Suprapubic skin (tissue), 4 donors: ENCODE measurements at places on chromosomes 4 and X.

- no peak for DNase-seq
Measured at GRCh38 chr4:48193096-48193836, 59.2 kb upstream of the TXK start.

DNA sequence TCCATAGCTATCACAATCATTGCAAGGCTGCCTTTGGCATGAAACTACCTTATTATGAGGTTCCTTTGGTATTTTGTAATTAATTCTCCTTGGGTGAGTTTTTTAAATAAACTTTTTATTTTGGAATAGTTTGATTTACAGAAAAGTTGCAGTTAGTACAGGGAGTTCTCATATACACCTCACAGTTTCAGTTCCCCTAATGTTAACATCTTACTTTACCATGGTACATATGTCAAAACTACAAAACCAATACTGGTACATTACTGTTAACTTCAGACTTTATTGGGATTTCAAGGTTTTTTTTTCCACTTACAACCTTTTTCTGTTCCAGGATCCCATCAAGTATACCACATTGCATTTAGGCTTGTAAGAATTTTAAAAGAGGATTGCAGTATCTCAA is 52.0 kb upstream of the RGN start:
- DNase-seq: no peak

- DNase-seq: no peak
Measured at GRCh38 chr4:34193451-34194154, 2050.7 kb downstream of the ARAP2 start.

GRCh38 chr4:110638089-110638746 is 15.3 kb upstream of the PITX2 start:
- DNase-seq: no peak

GRCh38 chr4:3239303-3239702 is 9.7 kb upstream of the MSANTD1 start:
- no peak for DNase-seq

DNA sequence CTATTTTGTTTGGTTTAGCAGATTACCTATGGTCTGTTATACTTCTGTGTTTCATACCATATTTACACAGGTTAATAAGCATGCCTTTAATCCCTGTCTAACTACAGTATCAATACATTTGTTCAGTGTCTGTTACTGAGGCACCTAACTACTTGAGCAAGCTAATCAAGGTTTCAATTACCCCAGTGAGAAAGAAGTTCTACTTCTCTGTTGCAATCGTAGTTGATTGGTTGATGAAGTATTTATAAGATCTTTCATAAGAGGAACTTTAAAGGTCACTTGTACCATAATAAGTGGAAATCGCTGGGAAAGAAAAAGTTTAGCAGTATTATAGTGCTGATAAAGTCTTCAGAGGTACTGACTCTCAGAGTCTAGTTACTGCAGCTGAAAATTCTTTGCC is 490.6 kb downstream of the RPA4 start:
- DNase-seq: no peak

DNA sequence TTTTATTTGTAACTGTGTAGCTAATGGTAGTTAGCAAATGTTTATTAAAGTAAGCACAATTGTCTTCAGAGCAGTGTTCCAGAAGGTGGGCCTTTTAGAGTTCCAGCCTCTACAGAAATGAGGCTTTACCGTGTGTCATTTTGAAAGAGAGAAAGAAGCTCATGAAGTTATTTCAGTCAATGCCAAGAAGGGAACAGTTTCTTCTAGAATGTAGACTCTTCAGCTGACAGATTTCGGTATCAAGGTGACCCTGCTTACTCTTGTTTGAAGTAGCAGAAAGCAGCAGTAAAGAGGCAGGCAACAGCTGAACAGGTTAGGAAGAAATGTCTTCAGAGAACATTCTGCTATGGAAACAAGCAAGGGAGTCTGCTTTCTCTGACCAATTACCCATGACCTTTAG is 93.6 kb downstream of the TASL start:
- no peak for DNase-seq

DNA sequence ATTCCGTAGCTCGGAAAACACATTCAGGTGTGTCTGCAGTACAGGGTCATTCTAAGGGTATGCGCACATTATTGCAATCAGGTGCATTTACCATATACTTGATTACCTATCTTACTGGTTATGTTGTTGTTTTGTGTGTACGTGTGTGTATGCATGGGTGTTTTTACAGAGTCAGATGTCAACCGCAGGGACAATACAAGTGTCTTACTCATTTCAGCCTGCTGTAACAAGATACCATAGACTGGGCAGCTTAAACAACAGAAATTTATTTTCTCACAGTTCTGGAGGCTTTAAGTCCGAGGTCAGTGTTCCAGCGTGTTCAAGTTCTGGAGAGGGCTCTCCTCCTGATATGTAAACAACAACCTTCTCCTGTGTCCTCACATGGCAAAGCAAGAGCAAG is 316.7 kb downstream of the DMD start:
- DNase-seq: no peak

GRCh38 chr4:1219566-1219950 is 29.4 kb downstream of the CTBP1 start:
- no peak for DNase-seq

DNA sequence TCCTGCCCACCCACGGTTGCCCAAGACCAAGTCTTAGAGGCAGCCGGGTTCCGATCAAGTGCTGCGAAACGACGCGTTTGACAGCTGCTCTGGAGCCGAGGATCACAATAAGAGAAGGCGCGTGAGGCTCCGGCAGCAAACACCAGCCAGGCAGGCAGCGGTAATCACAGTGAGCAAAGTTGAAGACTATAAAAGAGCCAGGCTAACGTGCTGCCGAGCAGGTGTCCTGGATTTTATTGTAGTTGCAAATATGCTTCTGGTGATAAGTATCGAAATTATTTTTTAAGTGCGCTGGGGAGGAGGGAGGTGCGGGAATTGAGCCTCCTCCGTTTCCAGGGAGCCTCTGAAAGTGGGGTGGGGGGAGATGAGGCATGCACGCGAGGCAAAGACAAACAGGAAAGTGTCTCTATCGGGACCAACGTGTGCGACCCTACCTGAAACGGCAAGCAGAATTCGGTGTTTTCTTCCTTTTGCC is 590 bp downstream of the GABRA2 start:
- DNase-seq: no peak

DNA sequence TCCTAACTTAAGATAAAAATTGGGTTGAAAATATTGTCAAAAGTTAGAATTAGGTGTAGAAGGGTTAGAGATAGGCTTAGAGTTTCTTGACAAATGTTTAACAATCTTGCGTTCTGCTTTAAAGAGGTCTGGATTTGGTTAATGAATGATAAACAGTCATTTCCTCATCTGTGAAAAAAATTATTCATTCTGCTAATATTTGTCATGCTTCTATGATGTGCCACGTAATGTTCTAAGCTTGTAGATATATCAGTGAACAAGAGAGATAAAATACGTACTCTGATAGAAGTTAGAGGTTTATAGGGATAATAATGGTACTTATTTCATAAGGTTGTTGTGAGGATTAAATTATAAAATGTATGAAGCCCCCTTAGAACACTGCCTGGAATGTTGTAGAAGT is 443.0 kb upstream of the GALNT7 start:
- DNase-seq: no peak

DNA sequence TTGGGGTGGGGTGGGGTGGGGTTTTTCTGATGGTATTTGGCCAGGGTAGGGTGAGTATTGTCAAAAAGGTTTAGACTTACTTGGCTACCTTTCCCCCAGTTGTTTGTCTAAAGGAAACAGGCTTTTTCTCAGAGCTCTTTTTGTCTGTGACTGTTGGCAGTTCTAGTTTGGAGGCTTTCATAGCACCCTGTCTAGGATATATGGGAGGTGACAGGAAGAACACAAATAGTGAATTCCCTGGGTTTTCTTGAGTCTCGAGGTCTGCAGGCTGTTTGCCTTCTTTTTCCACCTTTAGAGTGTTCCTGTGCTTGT is 13.5 kb downstream of the RPS6KA3 start:
- no peak for DNase-seq

DNA sequence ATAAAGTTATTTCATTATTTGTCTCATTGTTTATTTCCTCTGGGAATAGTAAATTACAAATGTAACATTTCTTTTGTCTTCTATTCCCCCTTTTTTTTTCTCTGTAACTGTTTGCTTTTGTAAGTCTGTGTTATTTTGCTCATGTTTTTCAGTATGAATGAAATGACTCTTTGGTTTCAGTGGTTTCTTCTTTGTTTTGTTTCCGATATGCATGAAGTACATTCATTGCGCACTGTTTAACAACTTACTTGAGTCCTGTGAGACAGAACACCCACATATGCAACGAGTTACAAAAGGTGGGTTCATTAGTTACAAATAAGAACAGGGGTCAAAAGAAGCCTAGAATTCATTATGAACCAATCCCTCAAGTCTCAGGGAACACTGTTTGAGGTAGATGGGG is 175.0 kb upstream of the UGT8 start:
- no peak for DNase-seq

DNA sequence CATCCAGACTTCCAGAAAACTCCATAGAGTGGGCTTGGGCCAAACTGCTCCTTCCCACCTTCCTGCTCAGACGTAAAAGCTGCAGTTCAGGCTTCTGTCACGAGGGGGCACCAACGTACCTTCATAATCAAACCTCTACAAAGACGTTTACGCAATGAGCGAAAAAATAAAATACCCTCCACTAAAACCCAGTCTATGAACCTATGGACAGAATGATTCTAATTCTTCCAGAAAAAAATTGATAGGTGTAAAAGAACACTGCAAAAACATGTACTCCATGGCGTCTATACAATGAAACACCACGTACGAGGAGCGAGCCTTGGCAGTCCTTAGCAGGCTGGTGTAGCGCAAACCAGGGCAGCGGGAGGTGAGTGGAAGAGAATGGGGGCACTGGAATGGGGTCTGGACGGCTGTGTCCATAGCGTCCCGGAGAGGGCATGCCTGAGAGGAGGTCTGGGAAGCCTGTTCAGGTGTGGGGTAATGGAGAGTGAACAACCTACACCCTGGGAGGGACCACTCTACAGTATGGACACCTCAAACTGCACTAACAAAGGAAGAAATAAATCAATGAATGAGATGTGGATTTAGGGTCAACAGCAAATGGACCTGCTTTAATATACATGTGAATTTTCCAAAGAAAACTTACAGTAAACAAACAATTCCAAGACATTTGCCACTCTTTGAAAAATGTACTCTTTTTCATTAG is 14.4 kb upstream of the RAB40A start:
- peak; percentile 87 for DNase-seq

DNA sequence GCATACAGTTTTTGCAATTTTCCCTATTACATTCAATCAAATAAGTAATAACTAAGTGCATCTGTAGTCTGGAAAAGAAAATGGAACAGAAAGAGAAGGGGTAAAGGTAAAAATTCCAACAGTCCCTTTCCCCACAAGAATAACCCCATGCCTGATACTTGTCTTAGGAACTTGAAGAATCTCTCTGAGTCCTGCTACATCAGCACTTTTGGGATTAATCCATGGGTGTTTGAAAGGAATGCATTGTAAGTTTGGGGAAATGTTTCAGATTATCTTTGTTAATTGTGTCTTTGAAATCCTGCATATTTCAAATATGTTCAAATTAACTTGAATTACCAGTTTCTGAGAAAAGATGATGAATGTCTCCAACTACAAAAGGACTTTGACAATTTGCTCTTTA is 667.3 kb upstream of the PRKX start:
- no peak for DNase-seq

DNA sequence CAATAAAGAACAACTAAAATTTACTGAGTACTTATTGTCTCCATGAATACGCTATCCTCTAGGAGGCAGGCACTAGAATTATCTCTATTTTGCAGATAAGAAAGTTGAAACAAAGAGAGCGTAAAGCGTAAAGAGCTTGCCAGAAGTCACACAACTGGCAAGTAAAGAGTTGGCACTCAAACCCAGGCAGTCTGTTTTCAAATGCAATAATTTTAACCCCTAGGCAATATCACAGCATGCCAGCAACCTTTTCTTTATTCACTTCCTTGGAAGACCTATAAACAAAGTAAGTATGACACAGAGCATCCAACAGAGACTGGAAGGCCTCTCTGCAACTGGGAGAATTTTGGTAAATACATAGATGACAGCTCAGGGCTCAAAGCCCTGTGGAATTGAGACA is 23.2 kb upstream of the AMELX start:
- DNase-seq: no peak

GRCh38 chr4:140884431-140885058 is 128.4 kb upstream of the TBC1D9 start:
- DNase-seq: no peak

DNA sequence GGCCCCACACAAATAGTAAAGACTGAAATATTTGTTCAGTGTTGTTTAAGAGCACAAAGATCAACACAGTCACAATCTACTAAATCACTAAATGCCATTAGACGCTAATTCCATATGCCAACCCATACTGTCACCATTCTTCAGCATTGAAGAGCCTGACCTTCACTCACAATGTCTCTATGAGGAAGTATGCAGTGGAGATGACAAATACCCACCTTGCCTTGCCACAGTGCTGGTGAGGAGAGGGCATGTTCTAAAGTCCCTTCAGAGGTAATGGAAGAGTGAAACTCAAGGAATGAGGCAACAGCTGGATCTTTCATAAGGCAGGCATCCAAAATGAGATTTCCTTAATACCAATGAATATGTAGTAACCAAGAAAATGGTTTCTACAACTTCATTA is 50.4 kb downstream of the FRMD7 start:
- DNase-seq: no peak

GRCh38 chrX:140360924-140361323 is 143.9 kb downstream of the SOX3 start:
- no peak for DNase-seq

GRCh38 chr4:54999003-54999402 is 126.4 kb downstream of the KDR start:
- no peak for DNase-seq

- DNase-seq: no peak
Measured at GRCh38 chr4:108445716-108446115, 174.7 kb upstream of the RPL34 start.

DNA sequence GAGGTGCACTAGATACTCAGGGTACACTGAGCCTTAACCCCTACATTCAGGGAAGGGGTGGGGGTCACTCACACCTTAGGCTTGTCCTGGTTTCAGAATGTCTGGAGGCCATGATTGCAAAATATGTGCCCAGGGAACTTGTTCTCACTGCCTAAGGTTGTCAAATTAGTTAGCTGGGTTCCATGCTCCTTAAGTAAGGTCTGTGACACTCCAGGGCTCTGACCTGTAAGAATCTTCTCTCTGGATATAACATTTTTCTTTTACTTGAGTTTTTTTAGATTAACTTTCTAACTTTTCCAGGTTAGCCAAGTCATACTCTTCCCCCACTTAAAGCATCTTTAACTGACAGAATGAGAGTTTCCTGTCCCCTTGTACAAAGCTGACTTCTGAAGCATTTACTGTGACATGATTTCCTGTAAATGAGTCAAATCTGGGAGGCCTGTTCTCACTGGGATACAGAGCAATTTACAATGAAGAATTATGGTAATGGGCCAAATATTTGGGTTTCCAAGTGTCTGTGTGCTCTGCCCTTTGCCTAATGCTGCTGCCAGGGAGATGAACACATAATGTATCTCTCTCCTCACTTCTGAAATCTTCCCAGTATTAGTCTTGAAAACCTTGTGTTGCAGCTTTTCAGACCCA is 101.7 kb downstream of the GATB start:
- DNase-seq: no peak

DNA sequence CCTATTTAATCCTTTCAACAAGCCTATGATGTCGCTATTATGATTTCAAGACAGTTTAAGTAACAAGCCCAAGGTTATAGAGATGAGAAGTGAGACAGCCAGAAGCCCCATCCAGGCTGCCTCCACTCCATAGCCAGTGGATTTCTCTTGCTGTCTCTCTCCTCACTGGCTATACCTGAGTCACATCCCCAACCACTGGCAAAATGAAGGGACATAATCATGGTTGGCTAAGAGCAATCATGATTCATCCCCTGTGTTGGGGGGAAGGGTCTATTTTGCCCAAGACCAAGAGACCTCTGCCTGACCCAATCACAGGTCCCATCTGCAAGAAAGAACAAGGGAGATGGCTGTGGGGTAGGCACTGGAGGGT is 334.9 kb upstream of the GATB start:
- no peak for DNase-seq
